T-helper 2 cell treated with Interferon-gamma antibody and Interleukin-4, amounts not matched to agents 5 μg/mL and 100 μg/mL, for 36 hours (primary cell): ENCODE measurements at places on chromosomes 11 and 22.

- DNase-seq = no peak
Observed at GRCh38 chr22:50218153-50218995, 17.6 kb downstream of the SELENOO start.

- no peak for DNase-seq
Observed at GRCh38 chr11:118984825-118985224, 13.1 kb upstream of the CENATAC start.

DNA sequence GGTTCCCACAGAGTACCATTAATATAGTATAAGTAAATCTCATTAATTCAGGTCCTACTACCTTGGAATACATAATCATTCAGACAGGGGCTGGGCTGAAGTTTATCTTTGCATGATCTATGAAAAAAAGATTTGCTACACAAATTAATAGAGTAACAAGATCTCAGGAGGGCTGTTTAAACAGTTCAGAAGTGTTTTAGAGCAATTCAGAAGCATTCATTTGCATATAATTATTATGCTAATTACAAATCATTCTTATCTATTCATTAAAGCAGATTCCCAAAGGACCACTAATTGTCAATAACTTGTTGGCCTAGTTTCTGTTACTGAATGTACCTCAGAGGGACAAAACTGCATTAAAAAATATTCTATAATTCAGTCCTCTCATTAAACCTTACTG, 40.5 kb downstream of the PITPNB start:
- no peak for DNase-seq

- no peak for DNase-seq
Observed at GRCh38 chr22:44366372-44367300, 53.9 kb upstream of the SHISAL1 start.

GRCh38 chr22:32852395-32853251, 51.1 kb downstream of the TIMP3 start:
- no peak for DNase-seq

GRCh38 chr11:64832467-64833197, 11.8 kb downstream of the CDC42BPG start:
- DNase-seq = no peak
